ENCODE measurements at places on chromosomes 13 and 19. TPM values are rescaled to one million over a fixed set of nuclear protein-coding genes. Genes with fewer than 3 reads are reported as not detected.
A peak's percentile ranks its signal among the peaks of the same experiment; 100 is the strongest.

DNA sequence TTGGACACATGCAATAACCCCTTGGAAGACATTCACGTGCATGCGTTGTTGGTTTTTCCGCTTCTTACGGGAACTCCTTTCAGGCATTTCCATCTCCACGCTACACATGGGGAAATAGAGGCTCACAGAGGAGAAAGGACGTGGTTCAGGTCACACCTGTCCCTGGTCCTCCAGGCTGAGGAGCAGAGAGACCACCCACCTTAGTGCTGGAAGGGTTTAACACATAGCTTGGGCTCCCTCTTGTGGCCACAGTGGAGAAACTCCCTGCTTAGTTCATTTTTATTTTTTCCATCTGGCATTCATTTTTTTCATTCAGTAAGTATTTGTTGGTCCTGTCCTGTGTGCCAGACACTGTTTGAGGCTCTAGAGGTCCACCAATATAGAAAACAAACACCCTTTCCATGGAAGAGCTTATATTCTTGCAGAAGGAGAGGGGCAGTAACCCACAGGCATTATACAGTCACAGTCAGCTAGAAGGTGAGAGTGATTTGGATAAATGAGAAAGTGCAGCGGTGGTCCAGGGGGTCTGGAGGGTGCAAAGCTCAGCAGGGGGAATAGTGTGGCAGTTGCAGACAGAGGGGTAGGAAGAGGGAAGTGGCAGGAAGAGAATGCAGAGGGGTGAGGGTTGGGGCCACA lies 24.2 kb upstream of the TTYH1 start:
- DNase-seq = peak; percentile 82

DNA sequence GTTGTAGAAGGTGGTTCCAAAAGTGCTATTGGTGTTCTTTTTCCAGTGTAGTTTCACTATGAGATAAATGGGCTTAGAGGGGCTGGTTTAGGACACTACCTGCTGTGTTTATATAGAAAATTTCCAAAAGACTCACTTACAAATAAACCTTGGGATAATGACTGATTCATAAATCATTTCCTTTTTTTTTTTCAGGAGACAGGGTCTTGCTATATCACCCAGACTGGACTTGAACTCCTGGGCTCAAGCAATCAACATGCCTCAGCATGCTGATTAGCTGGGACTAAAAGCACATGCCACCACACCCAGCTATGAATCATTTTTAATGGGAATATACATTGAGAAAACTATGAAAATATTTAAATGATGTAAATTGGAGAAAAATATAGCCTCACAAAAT lies 376.6 kb downstream of the PCDH9 start:
- no peak for DNase-seq

- DNase-seq = no peak
Observed at GRCh38 chr13:36358175-36358718, 12.1 kb upstream of the SPART start.

GRCh38 chr19:42284591-42285341 lies 15.7 kb downstream of the CIC start:
- peak; percentile 51 for DNase-seq

DNA sequence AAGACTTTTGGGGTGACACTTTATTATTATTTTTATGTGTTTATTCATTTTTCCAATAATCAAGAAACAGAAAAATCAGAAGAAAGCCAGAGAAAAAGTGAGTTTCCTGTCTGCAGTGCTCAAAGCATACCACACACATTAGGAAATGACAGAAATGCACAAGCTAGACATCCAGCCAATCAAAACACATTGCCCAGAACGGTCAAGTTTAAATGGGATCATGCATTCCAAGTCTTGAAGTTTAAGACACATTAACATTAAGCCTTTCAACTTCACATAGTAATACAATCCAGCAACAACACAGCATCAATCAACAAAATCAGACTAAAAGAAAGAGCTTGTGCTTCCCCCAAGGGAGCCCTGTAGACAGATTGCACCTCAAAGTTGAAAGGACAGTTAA lies 28.7 kb upstream of the MEDAG start:
- DNase-seq = no peak

GRCh38 chr13:34777089-34777913 lies 164.8 kb upstream of the NBEA start:
- DNase-seq = no peak

- no peak for DNase-seq
Observed at GRCh38 chr13:109764470-109765291, 21.7 kb downstream of the IRS2 start.

- DNase-seq = peak; percentile 98
Observed at GRCh38 chr19:57389730-57390598, at the start of gene ZNF548. TSS of gene ZNF548 (plus strand) at chr19:57389854. CDS start at chr19:57390100, 246 bp downstream.

DNA sequence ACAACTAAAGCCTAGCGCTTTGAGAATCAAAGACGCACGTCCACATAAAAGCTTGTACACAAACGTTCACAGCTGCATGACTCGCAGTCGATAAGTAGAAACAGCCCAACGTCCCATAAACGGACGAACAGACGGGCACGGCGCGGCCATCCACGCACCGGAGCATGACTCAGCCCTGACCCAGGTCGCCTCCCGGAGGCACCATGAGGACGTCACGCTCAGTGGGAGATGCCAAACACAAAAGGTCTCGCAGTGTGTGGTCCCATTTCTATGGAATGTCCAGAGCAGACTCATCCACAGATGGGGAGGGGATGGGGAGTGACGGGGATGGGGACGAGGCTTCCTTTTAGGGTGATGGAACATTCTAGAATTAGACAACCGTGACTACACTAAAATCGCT lies 9.4 kb downstream of the POLRMT start:
- DNase-seq = no peak

DNA sequence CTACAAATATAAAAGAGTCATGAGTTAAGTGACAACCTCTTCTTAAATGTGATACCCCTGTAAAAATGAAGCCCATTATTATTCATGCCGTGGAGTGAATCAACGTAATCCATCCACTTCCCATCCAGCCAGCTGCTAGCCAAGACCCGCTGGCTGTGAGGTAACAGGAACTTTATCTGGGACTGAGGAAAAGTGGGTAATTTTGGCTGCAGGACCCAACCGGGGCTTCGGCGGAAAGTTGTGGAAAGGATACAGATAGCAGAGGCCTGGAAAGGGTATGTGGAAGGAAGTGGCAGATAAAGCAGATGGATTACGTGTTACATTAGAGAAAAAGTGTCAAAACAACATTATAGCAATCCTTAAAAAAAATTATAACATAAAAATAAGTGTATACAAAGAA lies 48.3 kb downstream of the SLC7A1 start:
- no peak for DNase-seq

DNA sequence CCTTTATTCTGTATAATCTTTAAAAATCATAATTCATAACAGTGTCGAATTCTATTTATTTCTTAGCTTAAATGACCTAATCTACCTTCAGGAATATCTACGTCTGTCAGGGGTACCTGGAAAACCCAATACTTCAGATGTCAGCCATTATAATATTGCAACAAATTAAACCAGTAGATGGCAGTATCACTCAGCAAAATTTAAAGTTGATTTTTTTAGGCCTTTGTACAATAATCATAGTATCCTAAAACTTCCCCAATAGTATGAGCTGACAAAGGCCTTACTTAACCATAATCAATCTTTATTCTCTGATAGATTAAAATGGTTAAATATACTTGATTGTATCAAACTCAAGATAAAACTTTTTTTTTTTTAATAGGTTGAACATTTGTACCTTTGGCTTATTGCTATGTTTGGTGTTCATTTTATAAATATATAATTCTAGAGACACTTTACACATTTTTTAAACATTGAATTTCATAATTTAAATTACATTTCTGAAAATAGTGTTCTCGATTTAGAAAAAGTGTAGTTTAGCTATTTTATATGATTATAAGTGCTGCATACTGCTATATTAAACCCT lies 830.2 kb upstream of the SPRY2 start:
- DNase-seq = peak; percentile 18

The GRIN3B gene
- total RNA-seq = not detected

The NLRP7 gene
- total RNA-seq = 8.8 TPM

The C13orf42 gene
- total RNA-seq = not detected

The TMEM255B gene
- 6.8 TPM for total RNA-seq

The THSD8 gene
- 42.7 TPM for total RNA-seq

The OSCAR gene
- total RNA-seq = not detected

The NOTCH3 gene
- 0.25 TPM for total RNA-seq

The KLK4 gene
- not detected for total RNA-seq
